Kidney (tissue), 22 donors: ENCODE measurements at places on chromosomes 7 and 10. TPM values are rescaled to one million over a fixed set of nuclear protein-coding genes. Genes with fewer than 3 reads are reported as not detected.

The CPA2 gene
- not detected for polyA plus RNA-seq

The CPA1 gene
- 1.1 TPM for polyA plus RNA-seq

The RHEB gene
- polyA plus RNA-seq, result 123 TPM

The PDCD4 gene
- 57.7 TPM for polyA plus RNA-seq

The ZFYVE27 gene
- polyA plus RNA-seq, result 23.3 TPM

The IRF5 gene
- polyA plus RNA-seq, result 13.0 TPM

The CLDN12 gene
- polyA plus RNA-seq, result 23.9 TPM

The NOM1 gene
- polyA plus RNA-seq, result 5.8 TPM

The GIMAP5 gene
- polyA plus RNA-seq, result 21.2 TPM

The HGF gene
- 2.6 TPM for polyA plus RNA-seq

The MORN4 gene
- 21.2 TPM for polyA plus RNA-seq

The PSTK gene
- polyA plus RNA-seq, result 4.7 TPM

The PNLIPRP3 gene
- not detected for polyA plus RNA-seq

The KCNH2 gene
- 1.5 TPM for polyA plus RNA-seq

The OR2A5 gene
- polyA plus RNA-seq, result not detected

The CYP17A1 gene
- 11.6 TPM for polyA plus RNA-seq

The AKR1B1 gene
- 183 TPM for polyA plus RNA-seq

The CRHR2 gene
- polyA plus RNA-seq, result not detected

The GPR15LG gene
- polyA plus RNA-seq, result not detected
